ENCODE measurements at places on chromosomes 3 and 15. TPM values are rescaled to one million over a fixed set of nuclear protein-coding genes. Genes with fewer than 3 reads are reported as not detected.

WNT7A gene
- total RNA-seq, result not detected

FAM227B gene
- 16.6 TPM for total RNA-seq

ACAA1 gene
- total RNA-seq, result 62.8 TPM

LMAN1L gene
- not detected for total RNA-seq

RABL3 gene
- 21.4 TPM for total RNA-seq

OXTR gene
- total RNA-seq, result 1.1 TPM

XCR1 gene
- total RNA-seq, result 0.35 TPM

BCL2A1 gene
- 8.2 TPM for total RNA-seq

TICRR gene
- total RNA-seq, result 4.3 TPM

CALML4 gene
- 15.3 TPM for total RNA-seq

LRRK1 gene
- total RNA-seq, result 11.7 TPM

KCNMB2 gene
- 29.3 TPM for total RNA-seq

FETUB gene
- total RNA-seq, result not detected

CPNE9 gene
- 0.23 TPM for total RNA-seq

GOLGA8J gene
- total RNA-seq, result 0.12 TPM

PAK2 gene
- 47.8 TPM for total RNA-seq

CFAP20DC gene
- total RNA-seq, result 3.3 TPM

CIB2 gene
- total RNA-seq, result 14.0 TPM

SENP7 gene
- total RNA-seq, result 57.2 TPM

KAT2B gene
- total RNA-seq, result 17.3 TPM

POLQ gene
- 3.8 TPM for total RNA-seq

GOLGA8H gene
- total RNA-seq, result 0.88 TPM

MKRN2OS gene
- 0.35 TPM for total RNA-seq

CILP gene
- total RNA-seq, result 9.8 TPM

MAP1A gene
- 7.2 TPM for total RNA-seq

RBMS3 gene
- 62.8 TPM for total RNA-seq

CAND2 gene
- total RNA-seq, result 19.4 TPM

CCR1 gene
- 4.3 TPM for total RNA-seq

RTP3 gene
- not detected for total RNA-seq

MDFIC2 gene
- not detected for total RNA-seq

GABRR3 gene
- total RNA-seq, result not detected

HES1 gene
- total RNA-seq, result 91.4 TPM

HHLA2 gene
- total RNA-seq, result 13.8 TPM

AAGAB gene
- 50.5 TPM for total RNA-seq

TMEM108 gene
- total RNA-seq, result 1.8 TPM

Data from metanephros (tissue), 2 donors.